ENCODE measurements at places on chromosomes 2 and 18.

- DNase-seq: no peak
Observed at GRCh38 chr2:19086231-19086651, 272.2 kb downstream of the OSR1 start.

DNA sequence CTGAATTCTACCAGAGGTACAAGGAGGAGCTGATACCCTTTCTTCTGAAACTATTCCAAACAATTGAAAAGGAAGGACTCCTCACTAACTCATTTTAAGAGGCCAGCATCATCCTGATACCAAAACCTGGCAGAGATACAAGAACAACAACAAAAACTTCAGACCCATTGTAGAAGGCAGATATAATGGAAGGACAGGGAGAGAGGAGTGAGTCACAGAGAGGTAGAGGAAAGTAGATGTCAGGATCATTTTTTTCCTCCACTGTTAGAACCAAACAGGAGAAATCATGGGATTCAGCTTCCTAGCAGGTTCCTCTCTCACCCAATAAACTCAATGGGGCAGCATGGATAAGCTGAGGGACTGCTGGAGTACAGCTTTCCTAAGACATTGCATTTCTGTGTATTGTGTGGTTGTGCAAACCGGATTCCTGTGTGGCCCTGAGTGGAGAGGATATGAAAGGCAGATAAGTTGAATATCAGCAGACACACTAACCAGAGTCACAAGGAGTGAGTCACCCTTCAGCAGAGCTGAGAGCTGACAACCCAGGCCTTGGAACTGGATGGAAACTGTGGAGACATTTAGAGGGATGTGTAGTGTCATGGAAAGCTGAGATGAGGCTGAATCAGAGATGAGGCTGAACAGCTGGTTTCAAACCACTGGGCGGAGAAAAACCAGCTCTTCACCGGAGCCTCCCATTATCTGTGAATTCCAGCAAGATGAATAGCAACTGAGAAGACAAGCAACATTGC is 60.9 kb upstream of the MMADHC start:
- no peak for DNase-seq

GRCh38 chr2:132477962-132478361 is 61.4 kb downstream of the GPR39 start:
- DNase-seq: no peak

DNA sequence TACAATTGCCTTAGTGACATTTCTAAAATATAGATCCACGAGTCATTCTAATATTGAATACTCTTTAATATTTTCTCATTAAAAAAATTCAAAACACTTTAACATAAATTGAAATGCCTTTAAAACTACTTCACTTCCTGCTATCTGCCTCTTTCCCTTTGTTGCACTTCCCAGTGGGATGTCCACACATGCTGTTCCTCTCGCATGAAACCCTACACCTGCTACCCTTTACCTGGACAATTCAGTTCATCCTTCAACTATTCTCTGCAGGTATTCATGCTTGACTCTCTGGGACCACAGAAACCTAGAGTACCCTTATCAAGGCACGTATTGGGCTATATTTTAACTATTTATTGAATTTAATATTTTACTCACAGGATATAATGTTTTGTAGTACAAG is 373.3 kb upstream of the GALNT5 start:
- no peak for DNase-seq

DNA sequence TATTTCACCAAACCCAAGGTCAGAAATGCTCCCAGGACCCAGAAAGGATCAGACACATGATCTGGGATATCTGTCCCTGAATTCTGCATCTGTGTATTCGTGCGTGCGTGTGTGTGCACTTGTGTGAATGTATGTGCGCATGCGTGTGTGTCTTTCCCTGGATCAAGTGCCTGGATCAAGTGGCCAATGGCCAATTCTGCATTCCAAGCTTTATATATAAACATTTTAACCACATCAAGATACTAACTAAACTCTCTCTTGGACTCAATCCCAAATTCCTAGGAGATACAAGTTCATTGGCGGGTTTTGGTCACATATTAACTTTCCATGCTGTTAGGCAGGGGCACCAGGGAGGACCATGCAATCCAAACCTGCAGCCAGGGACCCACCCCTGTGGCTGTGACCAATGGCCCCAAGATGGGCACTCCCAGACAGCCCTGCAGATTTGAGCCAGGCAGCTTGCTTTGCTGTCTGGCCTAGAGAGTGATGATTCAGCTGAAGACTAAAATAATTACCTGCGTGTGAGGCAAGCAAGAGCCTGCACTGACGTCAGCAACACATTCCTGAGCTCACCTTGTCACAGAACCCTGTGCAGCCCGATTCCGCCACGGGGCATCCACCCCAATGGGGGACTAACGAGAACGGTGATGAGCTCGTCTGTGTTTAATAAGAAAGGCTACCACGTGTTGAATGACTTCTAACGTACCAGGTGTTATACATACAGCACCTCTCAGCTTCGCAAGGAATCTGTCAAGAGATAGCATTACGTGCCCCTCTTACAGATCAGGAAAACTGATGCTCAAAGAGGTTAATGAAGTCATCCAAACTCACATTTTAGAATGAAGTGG is 45.3 kb upstream of the ROCK2 start:
- DNase-seq: no peak

DNA sequence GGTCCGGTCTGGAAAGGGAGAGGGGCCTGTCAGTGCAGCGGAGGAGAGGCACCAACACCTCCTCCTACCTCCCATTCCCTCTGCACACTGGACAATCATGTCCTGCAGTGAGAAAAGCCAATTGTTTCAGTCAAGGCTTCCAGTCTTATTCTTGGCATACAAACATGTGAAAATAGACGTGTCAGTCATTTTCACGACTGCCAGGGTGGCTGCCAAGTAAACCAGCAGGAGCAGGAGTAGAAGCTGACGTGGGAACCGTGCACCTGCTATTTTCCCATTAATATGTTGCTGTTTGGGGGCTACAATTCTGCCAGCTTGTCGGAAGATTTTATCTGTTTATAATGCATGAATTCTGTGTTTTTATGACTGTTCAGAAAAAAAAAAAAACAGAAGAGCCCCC is 202.3 kb downstream of the SPP2 start:
- DNase-seq: no peak

DNA sequence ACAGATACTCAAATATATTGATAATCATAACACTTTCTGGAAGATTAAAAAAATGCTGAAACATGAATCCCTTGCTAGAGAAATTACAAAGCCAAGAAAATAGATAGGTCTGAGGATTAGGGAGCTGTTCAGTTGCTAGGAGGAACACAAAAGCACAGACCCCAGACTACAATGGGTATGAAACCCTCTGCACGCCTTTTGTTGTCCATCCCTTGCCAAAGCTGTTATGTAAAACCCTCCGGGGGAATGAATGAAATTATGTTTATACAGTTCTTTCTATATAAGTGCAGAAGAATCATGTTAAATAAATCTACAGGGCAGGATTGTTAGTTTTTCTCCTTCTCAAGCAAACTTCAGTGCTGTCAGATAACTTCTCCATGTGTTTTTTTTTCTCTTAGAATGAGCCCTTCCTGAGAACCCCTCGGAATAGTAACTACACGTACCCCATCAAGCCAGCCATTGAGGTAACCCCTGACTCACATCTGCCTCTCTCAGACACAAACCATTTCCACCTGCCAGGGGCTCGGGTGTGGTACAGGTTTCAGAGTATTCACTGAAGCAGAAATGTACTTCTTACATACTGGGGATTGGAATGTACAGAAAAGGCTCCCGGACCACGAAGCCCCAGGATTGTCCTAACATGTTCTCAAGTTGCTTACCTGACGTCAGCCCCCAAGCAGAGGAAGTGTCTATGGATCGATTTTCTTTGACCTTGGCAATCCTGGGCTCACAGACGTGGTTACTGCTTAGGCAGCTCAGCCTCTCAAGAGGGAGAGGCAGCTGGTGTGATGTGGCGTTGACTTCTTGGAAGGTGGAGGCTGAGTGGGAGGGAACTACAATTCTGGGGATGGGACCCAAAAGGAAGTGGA is 118.0 kb downstream of the PLB1 start:
- peak; percentile 43 for DNase-seq

DNA sequence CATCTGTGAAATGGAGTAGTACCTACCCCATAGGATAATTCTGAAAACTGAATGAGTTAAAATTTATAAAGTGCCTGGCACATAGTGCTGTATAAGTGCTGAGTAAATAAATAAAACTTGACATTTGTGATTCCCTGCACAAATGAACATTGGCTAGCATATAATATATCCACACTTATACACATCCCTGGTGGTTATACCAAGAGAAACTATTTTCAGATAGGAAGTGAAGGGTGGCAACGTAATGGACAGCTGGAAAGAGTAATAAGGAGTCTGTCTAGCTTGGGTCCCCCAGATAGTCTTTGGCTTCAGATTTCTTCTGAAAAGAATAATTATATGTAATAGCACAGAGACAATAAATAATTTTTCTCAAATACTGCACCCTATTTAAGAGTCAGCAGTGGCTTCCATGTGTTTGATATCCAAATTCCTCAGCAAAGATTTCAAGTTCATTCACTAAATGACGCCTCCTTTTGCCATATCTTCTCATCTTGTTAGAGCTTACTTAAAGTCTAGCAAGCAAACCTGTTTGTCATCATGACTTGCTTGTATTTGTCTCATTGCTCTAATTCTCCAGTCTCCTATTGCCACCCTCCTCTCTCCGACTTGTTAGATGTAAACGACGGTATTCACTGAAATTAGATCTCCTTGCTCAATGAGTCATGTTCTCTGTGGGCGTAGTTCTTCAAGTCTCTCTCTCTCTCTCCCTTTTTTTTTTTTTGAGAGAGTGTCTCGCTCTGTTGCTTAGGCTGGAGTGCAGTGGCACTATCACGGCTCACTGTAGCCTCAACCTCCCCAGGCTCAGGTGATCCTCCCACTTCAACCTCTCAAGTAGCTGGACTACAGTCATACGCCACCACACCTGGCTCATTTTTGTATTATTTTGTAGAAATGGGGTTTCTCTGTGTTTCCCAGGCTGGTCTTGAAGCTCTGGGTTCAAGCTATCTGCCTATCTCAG is 8.7 kb upstream of the ADGRF3 start:
- no peak for DNase-seq

DNA sequence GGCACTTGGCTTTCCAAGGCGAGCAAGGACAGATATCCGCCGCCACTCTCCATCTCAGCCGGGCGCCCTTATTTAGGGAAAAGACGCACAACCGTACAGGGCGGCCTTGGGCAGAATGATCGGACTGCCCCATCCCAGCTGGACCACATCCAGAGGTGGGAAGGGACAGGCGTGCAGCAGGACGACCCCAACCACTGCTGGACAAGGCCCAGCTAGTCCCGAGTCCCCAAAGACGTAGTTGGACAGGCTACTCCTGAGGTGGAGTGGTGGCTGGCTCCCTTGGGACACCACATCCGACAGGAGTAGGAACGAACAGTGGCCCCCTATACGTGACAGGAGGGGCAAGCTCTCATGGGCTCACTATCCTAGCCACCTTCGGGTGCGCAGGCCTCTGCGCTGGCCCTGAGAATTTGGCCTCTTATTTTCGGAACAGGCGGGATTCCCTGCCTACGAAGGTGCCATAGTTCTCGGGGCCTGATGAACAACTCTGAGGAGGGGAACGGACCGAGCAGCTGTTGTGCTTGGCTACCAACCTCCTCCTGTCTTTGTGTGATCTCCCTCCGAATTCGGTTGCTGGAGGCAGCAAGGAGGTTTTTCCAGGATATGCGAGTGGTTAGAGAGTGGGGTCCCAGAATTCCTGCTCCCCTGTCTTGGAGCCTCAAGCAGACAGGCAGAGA is 2.3 kb downstream of the FEV start:
- no peak for DNase-seq

GRCh38 chr2:119703526-119703925 is 24.5 kb downstream of the TMEM177 start:
- no peak for DNase-seq

- DNase-seq: no peak
Observed at GRCh38 chr18:79631096-79631507, 48.5 kb upstream of the CTDP1 start.

GRCh38 chr2:238915596-238915995 is 67.7 kb downstream of the TWIST2 start:
- no peak for DNase-seq

- no peak for DNase-seq
Observed at GRCh38 chr18:5979971-5980457, 84.7 kb upstream of the TMEM200C start.

DNA sequence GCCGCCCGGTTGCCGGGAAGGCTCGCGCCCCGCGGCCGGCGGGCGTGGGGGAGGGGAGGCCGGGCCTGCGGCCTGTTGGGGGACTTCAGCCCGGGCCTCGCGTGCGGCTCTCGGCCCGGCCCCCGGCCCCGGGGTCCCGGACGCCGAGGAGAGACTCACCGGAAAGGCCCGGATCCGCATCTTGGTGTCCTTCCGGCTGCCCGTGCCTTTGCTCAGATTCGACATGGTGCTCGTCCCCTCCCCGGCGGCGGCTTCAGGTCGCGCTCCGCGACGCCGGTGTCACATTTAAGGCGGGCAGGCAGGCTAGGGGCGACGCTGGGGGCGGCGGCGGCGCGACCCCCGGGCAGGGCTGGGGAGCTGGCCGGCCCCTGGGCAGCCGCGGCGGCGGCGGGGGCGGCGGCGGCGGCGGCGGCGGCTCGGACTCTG is 365 bp downstream of the CUL3 start:
- peak; percentile 65 for DNase-seq

DNA sequence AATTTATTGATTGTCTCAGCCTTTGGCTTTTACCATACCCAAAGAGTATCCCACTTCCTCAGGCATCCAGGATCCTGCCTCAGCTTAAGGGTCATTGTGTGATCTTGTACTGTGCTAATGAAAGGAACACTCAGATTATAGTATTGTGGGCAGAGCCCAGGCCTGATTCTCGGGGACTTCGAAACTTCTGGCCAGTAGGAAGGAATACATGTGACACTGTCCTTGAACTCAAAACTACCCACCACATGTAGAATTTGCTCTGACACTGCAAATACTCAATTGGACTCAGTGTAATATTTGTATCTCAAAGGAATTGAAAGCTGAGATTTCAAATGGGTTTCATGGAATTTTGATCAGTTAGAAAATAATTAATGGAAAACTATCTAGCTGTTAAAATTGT is 15.9 kb downstream of the DIS3L2 start:
- DNase-seq: no peak

GRCh38 chr2:118320196-118320595 is 231.9 kb downstream of the INSIG2 start:
- no peak for DNase-seq

GRCh38 chr2:101048756-101049155 is 46.7 kb downstream of the RPL31 start:
- DNase-seq: no peak

DNA sequence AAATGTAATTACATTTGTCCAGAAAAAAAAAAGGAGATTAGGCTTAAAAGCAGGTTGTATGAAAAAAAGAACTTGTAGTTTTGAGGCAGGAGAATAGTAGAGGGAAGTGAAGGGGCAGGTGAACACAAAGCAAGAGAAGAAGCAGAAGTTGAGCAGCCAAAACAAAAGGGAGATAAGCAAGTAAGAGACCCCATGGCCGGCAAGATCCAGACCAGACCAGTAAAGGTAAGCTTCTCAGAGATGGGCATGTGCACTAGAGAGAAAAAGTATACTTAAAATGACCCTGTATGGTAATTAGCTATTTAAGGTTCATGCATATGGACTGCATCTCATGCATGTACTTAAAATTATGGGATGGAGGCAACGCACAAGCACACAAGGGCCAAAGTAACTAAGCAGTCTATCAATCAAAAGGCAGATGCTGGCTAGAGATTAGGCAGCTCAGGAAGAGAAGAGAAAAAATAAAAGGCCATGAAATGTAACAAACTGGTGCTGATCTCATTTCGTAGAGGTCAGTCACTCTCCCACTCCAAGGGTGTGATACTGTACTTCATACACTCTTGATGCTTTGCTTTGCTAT is 9.7 kb downstream of the SIGLEC15 start:
- DNase-seq: no peak

- DNase-seq: no peak
Observed at GRCh38 chr2:127041259-127041970, 65.5 kb downstream of the BIN1 start.

- no peak for DNase-seq
Observed at GRCh38 chr2:192775459-192776262, 580.9 kb upstream of the TMEFF2 start.
